ENCODE measurements at places on chromosomes 4 and X.
A peak's percentile ranks its signal among the peaks of the same experiment; 100 is the strongest.

- DNase-seq: no peak
These were observed 51.6 kb downstream of the NFKB1 start for GRCh38 chr4:102552781-102553180.

- peak; percentile 54 for DNase-seq
These were observed 16.2 kb downstream of the ZFYVE28 start for GRCh38 chr4:2402048-2402842.

DNA sequence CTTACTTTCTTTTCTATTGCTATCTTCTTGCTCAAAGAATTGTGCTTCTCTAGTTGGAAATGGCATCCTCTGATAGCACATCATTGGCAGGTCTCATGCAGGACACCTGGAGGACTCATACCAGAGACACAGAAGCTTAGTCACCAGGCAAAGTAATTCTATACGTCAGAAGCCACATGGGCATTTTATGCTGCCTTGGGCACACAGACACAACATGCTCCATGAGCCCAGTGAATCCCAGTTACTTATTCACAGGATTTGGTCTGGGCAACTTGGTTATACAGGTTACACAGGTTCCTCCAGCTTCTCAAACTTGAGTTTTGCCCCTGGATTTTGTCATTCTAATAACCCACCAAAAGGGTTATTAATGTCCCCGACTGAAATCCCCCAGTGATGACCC is 7.1 kb downstream of the RASSF6 start:
- DNase-seq: no peak

DNA sequence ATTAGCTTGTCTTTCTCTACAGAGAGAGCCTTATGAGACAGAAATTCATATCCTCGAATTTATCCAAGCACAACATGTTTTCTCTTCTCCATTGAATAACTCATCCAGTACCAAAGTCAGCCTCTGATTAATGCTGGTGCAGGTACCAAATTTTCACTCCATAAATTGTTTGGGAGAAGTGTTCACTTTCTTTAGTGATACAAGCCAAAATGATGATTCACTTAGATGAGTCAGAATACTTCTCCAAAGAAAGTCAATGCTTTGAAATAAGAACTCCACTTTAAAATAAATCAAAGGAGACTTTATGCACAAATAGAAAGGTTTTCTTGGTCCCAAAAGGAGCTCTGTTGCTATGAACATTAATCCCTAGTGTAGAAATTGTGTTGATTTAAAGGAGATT is 60.2 kb downstream of the MAOB start:
- DNase-seq: no peak

GRCh38 chrX:21813612-21814368 is 25.6 kb upstream of the MBTPS2 start:
- DNase-seq: no peak

DNA sequence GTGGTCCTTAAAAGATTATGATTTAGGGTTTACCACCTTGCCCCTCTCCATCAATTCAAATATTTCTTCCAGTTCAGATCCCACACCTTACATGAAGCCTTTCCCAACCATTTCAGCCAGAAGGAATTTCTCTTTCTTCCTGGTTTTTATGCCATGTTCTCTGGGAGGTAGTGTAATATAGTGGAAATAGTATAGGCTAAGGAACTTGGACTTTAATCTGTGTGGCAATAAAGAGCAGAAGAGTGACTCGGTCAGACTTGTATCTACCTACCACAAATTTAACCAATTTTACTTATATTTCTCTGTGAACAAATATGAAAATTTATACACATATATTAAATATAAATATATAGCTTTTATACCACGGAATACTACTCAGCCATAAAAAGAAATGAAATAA is 18.4 kb upstream of the CISD2 start:
- no peak for DNase-seq

DNA sequence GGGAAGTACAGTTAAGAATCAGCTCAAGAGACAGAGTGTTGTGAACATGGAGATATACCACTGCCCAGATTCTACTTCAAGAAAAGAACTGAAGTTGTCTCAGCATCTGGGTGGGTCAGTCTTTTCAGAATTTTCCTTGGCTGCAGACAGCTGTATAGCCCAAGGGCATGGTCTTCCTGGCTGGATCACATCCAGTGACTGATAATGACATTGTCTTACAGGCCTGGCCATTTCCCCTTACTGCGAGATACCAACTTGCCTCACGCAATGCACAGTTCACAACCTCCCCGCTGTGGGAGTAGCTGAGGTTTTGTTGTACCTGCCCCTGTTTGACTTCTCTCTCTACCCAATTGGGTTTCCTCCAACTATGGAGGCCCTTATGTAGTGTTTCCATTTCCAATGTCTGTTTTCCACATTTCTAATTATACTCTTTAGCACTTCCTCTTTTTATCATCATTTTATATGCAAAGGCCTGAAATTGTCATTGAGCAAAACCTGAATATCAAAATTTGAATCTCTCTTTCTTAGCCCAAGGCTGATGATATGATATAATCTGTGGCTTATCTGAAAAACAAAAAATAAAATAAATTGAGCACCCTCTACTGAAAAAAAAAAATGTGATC is 209.1 kb downstream of the NAF1 start:
- DNase-seq: no peak

DNA sequence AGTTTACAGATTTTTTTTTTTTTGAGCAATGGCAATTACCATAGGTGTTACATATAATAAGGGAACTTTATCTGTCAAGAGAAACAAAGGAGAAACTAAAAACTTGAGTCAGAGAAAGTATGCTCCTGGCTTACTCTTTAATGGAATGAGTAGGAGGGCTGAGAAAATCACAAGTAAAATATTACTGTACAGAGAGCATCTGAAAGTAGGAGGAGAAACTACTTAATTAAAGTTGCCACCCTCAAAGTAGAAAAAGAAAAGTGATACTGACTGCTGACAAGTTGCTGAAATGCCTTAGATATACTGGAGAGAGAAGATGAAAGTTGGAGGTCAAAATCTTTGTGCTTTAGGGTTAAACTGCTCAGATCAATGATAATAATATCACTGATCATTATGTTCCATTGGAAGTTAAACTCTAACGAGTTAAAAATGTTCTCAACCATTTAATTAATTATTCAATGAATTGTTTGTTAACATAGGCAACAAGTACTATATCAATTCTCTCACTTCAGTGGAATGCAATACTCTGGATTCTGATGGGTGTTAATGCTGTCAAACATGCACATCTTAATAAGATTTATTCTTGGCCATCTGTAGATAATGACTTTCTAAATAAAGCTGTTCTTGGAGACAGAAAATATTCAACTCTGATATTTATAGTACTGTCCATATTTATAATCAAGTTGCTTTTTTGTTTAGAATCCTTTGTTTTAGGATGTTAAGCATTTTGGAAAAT is 61.2 kb upstream of the CAMK2D start:
- DNase-seq: no peak

DNA sequence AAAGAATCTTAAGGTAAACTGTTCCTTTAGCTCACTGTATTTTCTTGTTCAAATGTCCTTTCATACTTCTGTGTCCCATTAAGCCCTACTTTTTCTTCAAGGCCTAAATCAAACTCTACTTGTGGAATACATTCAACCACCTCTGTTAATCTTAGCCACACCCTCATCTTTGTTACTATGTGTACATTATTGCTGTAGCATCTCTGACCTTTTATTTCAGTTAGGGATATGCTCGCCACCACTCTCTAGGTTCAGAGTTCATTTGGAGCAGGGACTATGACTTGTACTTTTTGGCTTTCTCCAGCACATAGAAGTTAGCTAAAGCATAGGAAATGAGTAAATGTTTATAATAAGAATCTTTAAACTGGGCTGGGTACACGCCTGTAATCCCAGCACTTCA is 6.8 kb upstream of the PNPLA4 start:
- no peak for DNase-seq

DNA sequence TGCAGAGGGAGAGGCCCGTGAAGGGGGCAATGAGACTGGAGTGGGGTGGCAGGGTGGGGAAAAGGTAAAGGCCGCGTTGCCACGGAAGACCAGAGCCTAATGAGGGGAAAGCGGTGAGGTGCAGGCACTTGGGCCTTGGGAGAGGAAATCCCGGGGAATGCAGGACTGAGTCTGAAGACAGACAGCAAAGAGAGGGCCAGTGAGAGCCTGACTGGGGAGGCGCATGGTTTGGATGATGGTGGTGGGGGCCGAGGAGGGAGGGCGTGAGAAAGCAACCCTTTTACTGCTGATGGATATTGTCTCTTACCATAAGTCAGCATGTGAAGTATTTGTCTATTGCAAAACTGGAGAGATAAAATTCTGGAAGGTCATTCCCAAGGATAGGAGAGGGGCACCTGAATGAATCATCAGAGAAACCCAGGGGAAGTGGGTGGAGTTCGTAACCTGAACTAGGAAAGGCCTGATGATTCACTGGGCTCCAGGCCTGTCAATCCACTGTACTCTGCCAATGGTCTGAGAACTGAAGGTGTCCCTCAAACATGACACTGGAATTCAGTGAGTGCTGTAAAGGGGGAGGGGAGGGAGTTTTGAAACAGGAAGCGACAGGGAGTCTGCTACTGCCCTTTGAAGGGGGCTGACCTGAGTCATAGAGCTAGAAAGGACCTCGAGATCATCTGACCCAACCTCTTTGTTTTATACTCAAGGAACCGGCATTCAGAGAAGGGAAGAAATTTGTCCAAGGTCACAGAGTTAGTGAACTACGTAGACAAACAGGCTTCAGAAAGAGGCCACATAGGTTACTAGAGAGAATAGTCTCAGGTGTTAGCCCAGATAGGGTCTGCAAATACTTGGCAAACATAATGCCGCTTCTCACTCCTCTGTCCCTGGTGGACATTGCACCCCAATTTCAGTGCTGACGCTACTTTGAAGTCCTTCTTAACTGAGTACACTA is 52.2 kb downstream of the NALF2 start:
- no peak for DNase-seq

GRCh38 chrX:102745857-102746584 is 25.5 kb downstream of the GPRASP3 start:
- no peak for DNase-seq

DNA sequence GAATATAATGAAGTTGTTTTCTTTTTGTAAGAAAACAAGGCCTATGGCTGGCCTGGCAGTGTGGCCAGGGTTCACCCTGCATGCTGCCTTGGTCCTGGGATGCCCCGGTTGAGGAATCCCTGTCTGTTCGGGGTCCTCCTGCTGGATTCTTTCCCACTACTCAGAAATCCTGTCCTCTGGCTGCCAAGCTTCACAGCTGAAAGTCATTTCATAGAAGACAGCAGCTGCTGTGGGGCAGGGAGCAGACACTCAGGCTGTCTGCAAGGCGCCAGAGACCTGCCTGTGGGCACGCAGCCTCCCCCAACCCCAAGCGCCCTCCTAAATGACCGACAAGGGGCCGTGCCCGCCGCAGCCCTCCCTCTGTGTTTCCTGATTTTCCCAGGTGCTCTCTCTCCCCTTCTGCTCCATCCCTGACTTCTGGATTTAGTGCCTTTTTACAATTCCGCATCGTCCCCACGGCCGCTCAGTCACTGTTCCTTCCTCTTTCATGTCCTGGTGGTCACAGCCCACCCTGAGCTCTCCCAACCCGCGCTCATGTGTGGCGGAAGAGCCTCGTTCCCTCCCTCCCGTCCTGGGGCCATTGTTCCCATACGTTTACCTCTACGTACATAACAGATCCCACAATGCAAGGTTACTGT is 27.5 kb downstream of the ZFYVE28 start:
- DNase-seq: peak; percentile 41

- DNase-seq: no peak
These were observed 3.1 kb downstream of the PHEX start for GRCh38 chrX:22035236-22035635.

- no peak for DNase-seq
These were observed 130.3 kb upstream of the ARSJ start for GRCh38 chr4:114109776-114110175.

- DNase-seq: peak; percentile 12
These were observed 147.6 kb downstream of the PPP3CA start for GRCh38 chr4:101199507-101200285.

GRCh38 chr4:147580396-147580795 is 36.8 kb upstream of the TMEM184C start:
- no peak for DNase-seq

DNA sequence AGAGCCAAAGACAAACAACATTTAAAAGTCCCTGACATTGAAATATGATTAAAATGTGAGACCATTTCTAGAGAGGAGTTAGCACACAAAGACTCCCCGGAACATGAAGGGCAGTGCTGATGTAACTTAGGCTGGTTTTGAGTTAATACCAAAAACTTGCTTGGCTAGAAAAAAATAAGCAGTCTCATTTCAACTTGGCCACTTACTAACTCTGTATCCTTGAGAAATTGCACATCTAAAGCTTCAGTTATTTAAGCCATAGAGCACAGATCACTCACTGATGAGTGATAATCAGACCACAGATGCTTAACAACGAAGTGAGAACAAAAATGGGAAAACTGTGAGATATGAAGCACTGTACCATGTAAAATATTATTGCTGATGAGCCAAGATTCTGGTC is 65.9 kb upstream of the MAOA start:
- no peak for DNase-seq

- DNase-seq: no peak
These were observed 15.7 kb upstream of the N4BP2 start for GRCh38 chr4:40040908-40041307.

- DNase-seq: no peak
These were observed 143.9 kb downstream of the SOX3 start for GRCh38 chrX:140360924-140361323.

DNA sequence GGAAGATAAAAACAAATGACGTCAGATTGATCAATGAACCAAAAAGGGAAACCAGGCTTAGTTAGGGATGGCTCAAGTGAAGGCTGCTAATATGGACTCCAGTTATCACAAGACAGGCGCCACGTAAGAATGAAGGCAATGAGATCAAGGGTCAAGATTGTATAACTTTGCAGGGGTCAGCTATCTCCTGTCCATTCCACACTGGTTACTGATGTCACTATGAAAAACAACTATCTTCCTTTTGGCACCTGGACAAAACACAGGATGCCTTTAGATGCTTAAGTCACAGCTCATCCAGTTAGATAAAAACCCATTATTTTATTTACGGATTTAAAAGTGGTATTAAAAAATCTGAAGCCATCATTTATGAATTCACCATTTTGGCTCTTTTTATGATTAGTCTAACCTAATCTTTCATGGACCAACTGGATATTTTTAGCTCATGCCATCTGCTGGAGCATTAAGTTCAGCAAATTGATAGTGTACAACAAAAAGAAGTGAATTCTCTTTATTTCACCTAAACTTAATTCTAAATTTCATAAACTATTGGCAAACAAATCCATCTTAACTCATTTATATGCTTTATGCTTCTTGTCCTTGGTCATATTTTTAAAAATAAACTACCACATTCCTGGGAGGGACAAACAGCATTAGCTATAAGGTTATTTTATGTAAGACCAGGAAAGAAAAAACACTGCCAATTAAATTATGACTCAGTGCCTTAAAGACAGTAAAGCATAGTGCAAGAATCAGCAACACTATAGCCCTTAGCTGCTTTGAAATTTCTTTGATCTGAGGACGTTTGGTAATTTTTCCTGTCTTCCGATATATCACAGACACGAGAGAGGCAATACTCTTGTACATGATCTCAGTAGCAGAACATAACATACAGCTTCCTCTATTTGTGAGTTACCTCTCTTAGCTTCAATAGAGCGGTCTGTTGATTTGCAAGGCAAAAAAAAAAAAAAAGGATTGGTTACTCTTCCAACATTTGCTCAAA is 27.0 kb downstream of the DHX15 start:
- DNase-seq: no peak

GRCh38 chr4:111433441-111433840 is 711.8 kb upstream of the FAM241A start:
- DNase-seq: peak; percentile 15

GRCh38 chrX:153642051-153642654 is 4.8 kb upstream of the DUSP9 start:
- no peak for DNase-seq

- no peak for DNase-seq
These were observed 73.7 kb downstream of the BEND2 start for GRCh38 chrX:18146954-18147353.

Data from NCI-H1694 (cell line).